ENCODE measurements at places on chromosomes 5 and 9.
A peak's percentile ranks its signal among the peaks of the same experiment; 100 is the strongest.

DNA sequence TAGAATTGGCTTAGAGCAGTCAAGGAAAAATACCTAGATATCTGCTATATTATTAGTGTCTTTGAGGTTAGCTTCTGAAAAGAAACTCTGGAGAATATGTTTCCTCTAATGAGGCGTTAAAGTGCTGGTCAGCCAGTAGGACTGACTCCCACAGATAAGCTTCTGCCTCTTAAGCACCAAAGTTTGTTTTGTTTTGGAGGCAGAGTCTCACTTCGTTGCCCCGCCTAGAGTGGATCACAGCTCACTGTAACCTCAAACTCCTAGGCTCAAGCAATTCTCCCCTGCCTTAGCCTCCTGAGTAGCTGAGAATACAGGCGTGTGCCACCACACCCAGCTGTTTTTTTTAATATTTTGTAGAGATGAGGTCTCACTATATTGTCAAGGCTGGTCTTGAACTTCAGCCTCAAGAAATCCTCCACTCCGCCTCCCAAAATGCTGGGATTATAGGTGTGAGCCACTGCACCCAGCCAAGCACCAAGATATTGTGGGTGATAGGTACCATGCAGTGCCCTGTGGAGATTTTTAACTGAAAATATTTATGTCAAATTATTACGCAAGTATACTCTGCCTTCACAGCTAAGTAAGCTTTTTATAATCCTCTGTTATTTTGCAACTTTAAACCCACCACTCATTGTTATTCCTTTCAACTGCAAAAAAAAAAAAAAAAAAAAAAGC lies 24.7 kb upstream of the TMEM171 start:
- DNase-seq: no peak

- DNase-seq: no peak
These were observed 311.2 kb downstream of the KCTD16 start for GRCh38 chr5:144481861-144482260.

- no peak for DNase-seq
These were observed 566 bp upstream of the FOCAD start for GRCh38 chr9:20683351-20684034.

GRCh38 chr9:105178076-105178475 lies 66.4 kb upstream of the SLC44A1 start:
- DNase-seq: no peak

GRCh38 chr5:163758283-163758711 lies 252.9 kb downstream of the MAT2B start:
- DNase-seq: no peak

- no peak for DNase-seq
These were observed 35.4 kb upstream of the CCDC180 start for GRCh38 chr9:97272072-97272471.

GRCh38 chr5:83914199-83914598 lies 193.5 kb upstream of the HAPLN1 start:
- no peak for DNase-seq

DNA sequence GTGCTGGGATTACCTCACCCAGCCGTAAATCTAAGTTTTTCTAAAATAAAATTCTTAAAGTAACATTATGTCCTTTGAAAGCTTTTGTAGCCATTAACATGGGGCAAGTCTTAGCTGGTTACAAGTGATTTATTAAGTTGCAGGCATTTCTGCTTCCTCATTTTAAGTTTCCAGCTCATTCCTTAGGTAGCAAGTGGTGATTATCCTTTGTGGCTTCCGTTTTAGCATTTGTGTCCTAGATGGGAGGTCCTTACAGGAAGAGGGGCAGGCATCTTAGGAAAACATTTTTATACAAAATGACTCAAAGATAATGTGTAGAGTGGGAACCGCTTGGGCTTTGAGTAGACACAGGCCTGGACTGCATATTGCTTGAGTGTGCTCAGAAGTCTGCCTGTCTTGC lies 35.0 kb upstream of the ROPN1L start:
- DNase-seq: no peak

GRCh38 chr5:68565427-68565826 lies 349.9 kb downstream of the PIK3R1 start:
- DNase-seq: peak; percentile 51

GRCh38 chr5:175894271-175894670 lies 22.9 kb downstream of the CPLX2 start:
- DNase-seq: no peak

- DNase-seq: no peak
These were observed 3.8 kb upstream of the TJP2 start for GRCh38 chr9:69170231-69170630.

DNA sequence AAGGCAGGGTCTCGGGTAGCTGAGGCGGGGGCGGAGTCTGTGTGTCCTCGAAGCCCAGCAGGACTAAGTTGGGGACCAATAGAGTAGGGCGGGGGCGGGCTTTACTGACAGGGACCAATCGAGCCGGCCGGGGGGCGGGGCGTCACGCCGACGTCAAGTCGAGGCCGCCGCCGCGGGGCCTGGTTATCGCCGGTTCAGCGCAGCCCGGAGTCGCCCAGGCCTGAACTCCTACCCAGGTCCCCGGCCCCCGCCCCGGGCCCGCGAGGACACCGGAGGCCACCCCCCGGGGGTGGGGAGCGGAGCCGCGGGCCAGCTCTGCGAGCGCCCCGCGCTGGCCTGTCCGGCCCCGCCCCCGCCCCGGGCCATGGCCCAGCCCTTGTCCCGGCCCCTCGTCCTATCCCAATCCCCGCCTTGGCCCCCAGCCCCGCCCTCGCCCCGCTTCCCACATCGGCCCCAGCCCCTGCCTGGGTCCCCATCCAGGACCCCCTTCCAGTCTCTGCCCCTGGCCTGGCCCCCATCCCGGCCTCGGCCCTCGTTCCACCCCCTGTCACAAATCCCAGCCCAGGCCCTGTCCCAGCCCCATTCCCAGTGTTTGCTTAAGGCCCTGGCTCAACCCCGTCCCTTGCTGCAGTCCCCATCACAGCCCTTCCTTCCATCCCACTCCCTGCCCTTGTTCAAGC lies at the start of gene TMEM8B:
Gene TMEM8B (plus strand): TSS at position 145 of the 680 bp plus-strand sequence. CDS start 220 bp downstream, at position 365.
- DNase-seq: peak; percentile 89

DNA sequence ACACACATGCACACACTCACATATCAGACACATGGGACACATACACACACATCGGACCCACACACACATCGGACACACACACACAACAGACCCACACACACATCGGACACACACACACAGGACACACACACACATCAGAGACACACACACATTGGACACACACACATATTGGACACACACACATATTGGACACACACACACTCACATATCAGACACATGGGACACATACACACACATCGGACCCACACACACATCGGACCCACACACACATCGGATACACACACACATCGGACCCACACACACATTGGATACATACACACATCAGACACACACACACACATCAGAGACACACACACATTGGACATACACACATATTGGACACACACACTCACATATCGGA lies 12.8 kb upstream of the LAMC3 start:
- DNase-seq: no peak

- no peak for DNase-seq
These were observed 149.7 kb upstream of the EFNA5 start for GRCh38 chr5:107820429-107820828.

DNA sequence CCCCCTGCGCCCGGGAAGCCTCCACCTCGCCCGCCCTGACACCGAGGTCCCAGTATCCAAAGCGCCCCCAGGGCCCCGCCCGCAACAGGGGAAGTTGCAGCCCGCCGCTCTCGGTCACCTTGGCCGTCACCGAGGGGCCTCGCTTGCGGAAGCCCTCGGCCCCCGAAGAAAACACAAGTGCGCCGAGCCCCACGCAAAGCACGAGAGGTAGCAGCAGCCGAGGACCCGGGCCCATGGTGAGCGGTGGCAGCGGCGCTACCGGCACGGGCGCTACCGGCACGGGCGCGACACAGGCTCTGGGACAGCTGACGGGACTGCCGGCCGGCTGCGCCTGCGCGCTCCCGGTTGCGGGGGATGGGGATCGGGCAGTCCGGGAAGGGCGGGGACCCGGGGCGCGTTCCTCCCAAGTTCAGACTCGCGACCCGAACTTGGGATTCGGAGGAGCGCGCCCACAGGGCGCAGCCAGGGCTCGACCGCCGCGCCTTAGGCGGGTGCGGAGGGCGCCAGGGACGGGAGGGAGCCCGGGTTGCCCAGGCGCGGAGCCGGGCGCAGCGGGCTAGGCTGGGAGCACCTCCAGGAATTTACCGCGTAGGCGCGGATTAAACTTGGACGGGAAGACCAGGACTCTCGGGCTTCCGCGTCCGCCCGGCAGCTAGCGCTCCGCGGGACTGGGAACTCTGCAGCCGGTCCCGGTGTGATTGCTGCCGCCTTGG lies at the start of gene PPIC:
Gene PPIC (minus strand): TSS at position 335 of the 713 bp plus-strand sequence. CDS start 100 bp downstream, at position 235.
- peak; percentile 38 for DNase-seq

DNA sequence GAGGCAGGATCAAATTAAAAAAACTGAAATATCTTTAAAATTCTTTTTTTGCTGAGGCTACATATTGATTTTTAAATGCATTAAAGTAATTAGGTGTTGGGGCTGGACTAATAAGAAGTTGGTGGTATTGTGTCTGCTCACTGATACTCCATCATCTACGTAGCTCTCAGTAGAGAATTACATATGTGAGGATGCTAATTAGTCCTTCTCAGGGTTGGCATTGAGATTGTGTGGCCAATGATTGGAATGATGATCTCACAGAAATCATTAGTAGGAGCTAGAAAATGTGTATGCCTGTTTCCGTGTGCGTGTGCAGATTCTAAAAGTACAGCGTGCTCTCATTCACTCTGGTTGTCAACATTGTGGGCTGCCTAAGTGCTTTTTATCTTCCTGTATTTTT lies 283.8 kb downstream of the SH3GL2 start:
- DNase-seq: no peak

DNA sequence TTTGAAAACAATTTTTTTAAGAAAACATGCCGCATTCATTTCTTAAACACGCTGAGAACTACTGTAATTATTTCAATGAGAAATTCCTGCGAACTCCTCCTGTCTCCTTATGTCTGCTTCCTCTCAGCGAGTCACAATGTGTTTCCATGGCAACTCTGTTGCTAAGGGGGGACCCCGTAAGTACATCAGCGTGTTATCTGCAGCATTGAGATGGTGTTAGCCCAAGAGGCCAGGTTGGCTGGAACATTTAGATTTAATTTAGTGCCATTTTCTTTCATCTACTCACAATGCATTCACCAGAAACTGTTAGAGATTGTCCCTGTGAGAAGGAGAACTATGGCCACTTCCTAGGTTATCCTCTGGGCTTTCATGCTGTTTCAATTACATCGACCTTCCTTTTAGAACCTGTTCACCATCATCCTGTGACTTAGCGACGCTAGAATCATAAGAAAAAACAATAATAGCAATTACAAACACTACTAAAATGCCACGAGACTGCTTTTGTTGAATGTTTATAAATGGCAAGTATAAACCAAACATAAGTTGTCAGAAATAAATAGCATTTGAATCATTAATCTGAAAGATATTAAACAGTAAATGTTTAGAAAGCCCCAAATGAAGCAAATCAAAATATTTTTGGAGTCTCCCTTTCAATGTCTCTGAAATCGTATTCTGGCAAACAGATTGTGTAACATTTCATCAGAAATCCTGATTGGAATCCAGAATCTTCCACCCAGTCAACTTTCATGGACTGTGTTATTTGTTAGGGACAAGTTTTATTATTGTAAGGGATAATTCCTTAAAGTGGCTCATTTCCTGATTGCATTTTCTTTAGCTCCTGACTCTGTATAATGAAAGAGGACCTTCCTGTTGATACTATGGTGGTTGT lies 39.7 kb upstream of the SHC3 start:
- no peak for DNase-seq

DNA sequence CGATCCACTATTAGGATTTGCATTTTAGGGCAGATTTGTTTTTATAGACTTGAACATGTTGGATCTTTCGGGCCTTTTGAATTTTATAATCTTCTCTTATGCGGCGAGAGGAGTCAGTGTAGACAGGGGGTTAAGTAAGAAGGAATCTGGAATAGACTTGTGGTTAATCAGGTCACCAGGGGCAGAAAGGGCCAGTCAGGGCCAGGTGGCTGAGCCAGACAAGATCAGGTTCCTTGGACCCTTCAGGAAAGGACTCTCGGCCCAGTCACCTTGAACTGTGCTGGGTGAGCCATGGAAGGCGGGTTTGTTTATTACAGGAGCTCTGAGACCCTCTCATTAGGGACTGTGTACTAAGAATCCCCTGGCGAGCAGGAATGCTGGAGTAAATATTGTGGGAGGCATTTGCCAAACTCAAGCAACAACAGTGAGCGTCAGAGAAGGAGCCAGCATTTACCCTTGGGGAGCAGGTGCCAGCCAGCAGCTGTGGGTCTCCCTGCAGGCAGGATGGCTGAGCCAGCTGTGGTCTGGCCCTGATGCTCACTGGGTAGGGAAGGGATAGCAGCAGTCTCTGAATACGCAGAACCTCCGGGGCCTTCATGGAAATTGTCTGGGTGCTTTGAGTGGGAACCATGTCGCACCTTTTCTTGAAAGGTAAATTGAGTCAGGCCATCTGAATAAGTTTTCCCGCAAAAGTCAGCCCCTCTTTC lies 79.2 kb downstream of the UBE2QL1 start:
- DNase-seq: no peak

DNA sequence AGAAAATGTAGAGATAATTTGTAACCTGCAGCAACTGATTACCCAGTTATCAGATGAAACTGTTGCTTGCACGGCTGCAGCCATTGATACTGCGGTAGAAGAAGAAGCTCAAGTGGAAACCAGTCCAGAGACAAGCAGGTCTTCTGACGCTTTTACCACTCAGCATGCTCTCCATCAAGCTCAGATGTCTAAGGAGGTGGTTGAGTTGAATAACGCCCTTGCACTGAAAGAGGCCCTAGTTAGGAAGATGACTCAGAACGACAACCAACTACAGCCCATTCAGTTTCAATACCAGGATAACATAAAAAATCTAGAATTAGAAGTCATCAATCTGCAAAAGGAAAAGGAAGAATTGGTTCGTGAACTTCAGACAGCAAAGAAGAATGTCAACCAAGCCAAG lies 1.7 kb downstream of the KIF4B start:
- no peak for DNase-seq

GRCh38 chr5:52710310-52710971 lies 77.3 kb upstream of the ITGA1 start:
- DNase-seq: no peak

DNA sequence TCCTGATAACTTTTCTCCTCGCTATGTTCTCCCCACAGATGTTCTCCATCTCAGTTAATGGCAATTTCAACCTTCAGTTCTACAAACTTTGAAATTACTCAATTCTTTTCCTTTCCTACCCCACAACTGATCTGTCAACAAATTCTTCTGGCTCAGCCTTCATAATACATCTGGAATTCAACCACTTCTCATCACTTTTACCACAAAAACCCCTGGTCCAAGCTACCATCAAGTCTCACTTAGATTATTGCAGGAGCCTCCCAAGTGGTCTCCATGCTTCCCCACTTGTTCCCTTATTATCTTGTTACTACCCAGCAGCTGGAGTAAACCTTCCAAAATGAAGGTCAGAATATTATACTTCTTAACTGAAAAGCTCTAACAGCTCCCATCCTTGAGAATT lies 110.1 kb downstream of the FBN2 start:
- no peak for DNase-seq

- no peak for DNase-seq
These were observed 46.8 kb downstream of the MRPL36 start for GRCh38 chr5:1752881-1753280.

All from activated B cell treated with CpG ODN at 0.5 μM for 24 hours (primary cell).